ENCODE measurements at places on chromosomes 11 and 22.
A peak's percentile ranks its signal among the peaks of the same experiment; 100 is the strongest.

DNA sequence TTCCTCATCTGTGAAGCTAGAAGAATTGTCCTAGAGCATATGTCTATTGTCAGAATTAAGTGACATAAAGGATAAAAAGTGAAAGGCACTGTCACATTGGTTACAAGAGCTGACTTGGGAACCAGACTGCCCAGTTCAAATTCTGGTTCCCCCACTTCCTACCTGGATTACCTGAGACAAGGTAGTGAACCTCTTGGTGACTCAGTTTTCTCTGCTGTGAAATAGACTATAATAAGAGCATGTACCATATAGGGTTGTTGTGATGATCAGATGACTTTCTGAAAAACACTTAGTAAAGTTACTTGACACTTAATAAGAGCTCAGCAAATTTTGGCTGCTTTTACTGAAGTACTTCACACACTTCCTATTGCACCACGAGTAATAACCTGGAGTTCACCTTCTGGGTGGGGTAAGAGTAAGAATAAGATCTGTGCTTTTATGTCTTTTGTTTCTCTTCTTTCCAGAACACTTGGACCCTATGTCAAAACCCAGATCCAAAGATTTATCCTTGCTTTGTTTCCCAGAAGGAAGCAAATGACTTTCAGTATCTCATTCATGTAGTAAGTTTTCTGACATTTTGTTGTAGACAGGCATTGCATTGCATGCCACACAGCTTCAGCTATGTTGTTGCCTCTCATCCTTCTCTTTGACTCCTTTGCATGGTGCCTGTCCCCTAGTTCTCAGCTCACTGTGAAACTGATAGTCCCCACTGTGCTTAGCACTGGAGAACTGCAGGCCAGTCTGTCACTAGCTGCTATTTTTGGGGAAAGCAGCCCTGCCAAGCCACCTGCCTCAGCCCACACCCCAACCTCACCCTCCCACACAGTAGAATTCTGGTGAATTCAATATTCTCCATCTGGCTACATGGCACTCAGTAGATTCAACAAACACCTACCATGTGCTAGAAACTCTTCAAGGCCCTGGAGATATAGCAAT lies 121.8 kb upstream of the POU2AF2 start:
- no peak for DNase-seq

DNA sequence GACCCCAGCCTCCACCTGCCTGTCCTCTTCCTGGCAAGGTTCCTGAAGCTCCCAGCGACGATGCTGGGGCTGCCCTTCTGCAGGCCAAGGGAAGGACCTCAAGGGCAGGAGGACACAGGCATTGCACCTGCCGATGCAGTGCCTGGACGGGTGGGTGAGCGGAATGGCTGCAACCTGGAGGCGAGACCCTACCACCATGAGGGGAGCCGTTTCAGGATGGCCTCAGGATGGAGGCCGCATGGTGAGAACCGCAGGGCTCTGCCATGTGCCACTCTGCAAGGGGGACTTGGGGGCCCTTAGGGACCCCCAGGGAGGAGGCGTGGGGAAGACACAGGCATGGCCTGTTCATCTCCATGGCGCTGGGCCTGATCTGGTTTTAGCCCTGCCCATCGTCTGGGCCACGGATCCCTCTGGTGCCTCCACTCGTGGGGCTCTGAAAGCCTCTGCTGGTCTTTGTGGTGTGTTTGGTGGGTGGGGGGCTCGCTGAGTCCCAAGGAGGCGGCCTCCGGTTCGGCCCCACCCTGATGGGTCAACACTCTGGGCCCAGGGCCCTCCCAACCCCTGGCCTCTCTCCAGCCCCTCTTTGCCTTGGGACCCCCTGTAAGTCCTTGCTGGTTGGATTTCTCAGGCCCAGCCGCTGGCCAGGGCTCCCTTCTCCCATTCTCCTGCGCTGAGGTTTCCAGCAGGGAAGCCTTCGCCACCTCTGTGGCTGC lies 1.3 kb upstream of the LSP1 start:
- DNase-seq: no peak

GRCh38 chr11:110621826-110622225 lies 90.4 kb downstream of the ARHGAP20 start:
- DNase-seq: no peak

DNA sequence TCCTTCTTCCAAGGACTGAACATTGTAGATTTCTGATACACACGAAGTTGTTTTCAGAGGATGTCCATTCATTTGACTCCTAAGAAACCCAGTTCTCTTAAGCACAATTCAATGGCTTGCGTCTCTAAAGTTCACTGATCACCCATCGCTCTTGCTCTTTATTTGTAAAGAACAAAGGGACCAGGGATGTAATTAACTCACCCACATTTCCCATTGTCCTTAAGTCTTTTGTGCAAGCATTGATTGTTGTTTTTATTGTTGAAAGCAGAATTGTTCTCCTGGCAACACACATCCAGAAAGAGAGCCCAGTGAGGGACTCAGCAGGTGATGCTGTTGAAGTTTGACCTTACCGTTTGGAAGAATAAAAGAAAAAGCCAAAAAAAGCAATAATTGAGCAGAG lies 59.2 kb downstream of the SPON1 start:
- DNase-seq: no peak

DNA sequence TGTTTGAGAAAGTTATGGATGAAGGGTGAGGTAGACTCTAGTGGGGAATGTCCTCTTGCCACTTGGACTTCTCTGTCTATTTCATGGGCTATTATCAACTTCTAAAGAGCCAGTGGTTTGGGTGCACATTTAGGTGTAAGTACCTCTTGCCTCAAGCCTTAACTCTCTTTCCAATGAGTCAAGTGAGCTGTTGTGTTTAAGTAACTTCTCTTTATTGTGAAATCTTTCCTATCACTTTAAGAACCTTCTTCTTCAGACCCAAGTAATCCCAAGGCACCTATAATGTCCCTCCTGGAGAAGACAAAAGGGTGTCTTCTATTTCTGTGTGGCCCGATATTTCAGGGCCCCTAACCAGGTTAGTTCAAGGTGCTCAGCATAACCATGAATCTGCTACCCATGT lies 90.5 kb upstream of the VPREB1 start:
- no peak for DNase-seq

DNA sequence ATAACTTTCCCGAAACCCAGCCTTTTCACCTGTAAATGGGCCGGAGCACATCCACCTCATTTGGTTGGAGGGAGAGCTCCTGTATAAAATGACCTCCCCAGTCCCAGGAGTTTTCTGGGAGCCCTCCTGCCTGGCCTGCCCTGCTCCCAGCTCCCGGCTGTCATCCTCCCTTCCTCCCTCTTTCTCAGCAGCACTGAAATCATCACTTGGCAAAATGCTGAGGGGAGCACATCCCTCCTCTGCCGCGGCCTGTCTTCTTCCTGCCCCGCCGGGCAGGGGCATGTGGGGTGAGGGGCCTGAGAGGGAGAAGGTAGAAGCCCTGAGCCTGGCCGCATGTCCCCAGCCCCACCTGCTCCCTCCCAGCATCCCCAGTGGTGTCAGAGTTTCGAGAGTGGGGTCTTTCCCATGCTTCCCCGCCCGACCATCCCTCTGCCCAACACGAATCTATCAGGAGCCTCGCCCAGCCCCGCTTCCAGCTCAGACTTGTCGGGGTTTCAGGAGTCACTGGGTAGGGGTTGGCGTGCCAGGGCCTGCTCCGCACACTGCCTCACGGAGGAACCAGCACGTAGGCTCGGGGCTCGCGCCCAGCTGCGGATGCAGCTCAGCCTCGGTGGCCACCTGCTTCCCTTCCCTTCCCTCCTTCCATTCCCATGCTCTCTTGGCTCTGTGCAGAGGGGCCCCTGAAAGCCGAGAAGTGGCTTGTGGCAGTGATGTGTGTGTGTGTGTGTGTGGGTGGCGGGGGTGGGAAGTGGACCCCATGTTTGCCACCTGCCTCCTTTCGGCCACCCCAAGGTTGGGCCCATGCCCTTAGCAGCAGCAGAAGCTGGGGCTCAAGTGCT lies 37.1 kb downstream of the NECTIN1 start:
- DNase-seq: no peak

- DNase-seq: no peak
Measured at GRCh38 chr11:78187366-78188285, 800 bp downstream of the KCTD21 start.

DNA sequence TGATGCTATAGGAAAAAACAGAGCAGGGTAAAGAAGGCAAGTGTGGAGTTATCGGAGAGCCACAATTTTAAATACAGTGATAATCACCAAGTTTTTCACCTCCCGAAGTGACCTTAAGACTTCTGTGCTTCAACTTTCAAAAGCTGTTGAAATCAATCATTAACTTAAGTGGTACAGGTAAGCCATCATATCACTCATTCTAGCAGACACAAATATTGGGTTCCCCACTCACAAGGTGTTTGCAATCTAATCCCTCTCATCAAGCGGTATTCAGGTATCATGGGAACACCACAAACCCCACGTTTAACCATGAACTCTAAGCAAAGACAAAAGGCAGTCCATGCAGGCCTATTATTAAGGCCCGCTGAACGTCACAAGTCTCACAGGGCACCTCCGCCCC lies 26.8 kb downstream of the LARGE1 start:
- no peak for DNase-seq

- peak; percentile 16 for DNase-seq
Measured at GRCh38 chr11:45982656-45983470, 60.4 kb downstream of the LARGE2 start.

DNA sequence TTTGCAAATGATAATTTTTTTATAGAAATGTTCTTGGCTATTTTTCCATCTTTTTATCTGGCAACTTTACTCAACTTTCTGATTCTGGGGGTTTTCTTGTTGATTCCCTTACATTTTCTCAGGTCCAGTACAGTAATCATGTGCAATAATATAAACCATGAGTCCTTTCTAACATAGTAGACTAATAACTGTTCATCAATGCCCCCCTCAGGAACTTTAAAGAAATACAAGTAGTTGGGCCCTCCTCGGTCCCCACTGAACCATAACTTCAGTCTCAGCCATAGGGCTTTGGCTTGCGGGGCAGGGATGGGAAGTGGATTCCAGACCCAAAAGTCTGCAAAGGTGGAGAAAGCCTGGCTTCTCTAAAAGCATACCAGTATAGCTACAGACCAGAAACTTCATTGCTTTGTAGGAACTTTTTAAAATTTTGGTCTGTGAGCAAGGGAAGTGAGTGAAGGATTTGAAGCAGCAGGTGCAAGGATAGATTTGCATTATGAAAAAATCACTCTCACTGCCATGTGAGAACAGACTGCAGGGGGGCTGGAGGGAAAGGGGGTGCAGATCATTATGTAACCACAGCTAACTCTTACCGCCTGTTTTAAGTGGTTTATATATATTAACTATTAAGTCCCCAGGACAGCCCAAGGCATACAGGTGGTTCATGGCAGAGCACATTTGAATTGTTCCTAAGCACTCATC lies 10.4 kb upstream of the TUB start:
- no peak for DNase-seq

- no peak for DNase-seq
Measured at GRCh38 chr11:61629082-61629833, 48.4 kb upstream of the SYT7 start.

DNA sequence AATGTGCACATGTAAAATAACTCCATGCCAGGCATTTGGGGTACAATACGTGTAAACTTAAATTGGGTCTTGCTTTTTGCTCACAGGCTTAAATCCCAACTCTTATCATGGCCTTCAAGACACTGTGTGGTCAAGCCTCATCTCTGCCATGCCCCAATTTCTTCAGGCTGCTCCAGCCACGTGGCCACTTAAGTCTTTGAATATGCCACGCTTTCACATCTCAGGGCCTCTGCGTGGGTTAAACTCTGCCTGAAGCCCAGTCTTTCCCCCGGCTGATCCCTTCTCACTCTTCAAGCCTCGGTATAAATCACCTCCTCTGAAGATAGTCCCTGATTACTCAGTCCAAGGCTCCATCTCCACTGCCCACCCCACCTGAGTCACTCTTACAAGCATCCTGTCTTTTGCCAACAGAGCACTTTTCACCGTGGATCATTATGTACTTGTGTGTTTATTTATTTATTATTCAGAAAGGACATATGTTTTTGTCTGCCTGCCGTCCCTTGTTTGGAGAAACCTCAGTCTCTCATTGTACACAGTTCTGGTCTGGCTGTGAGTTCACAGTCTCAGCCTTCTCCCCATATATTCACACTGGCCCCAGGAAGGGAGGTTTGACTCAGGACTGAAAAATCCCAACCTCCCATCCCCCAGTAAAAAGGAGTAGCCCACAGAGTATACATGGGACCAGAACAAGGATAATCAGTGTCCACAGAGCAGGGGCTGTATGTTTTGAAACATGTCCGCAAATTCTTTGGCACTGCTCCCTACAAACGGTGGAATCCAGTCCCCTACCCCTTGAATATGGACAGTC lies 344.7 kb downstream of the MN1 start:
- no peak for DNase-seq

GRCh38 chr22:33542153-33542552 lies 378.1 kb downstream of the LARGE1 start:
- no peak for DNase-seq

DNA sequence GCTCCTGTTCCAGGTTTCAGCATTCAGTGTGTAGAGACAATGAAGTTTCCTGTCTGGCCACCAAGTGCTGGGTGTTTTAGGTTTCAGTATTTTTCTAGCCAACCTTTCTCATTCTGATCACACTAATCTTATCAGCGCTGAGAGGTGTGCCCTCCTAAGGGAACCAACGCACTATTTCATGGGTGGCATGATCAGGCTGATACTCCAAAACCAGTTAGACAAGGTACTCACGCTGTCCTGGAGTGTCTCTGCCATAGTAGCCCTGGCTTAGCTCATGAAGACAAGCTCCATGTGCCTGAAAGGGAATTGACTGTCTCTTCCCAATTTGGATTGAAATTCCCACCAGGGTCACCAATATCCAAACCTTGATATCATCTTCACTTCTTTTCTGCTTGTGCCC lies 8.0 kb upstream of the RAB38 start:
- DNase-seq: no peak

GRCh38 chr22:25566186-25566897 lies 1.9 kb downstream of the GRK3 start:
- no peak for DNase-seq

- DNase-seq: no peak
Measured at GRCh38 chr11:34630544-34630943, 9.7 kb downstream of the EHF start.

- DNase-seq: no peak
Measured at GRCh38 chr11:59671471-59671870, 2.6 kb upstream of the PATL1 start.

GRCh38 chr22:29313576-29314466 lies 1.7 kb downstream of the RASL10A start:
- DNase-seq: no peak

DNA sequence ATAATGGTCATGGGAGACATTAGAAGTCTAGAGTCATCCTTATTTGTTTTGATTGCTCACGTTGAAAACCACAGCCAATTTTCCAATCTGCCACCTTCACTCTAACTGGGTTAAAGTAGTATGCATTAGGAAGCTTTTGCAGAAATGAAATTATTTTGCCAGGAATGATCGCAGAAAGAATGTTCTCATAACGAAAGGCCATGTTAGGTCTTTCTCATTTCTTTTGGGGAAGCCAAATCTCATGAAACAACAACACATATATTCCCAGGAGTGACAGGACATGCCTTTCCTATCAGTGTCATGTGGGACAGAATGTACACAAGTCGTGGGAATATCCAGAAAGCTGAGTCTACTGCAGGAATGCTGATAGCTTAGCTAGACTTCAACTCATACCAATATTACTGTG lies 386.3 kb downstream of the AASDHPPT start:
- DNase-seq: no peak

GRCh38 chr22:35307892-35308291 lies 8.2 kb downstream of the TOM1 start:
- no peak for DNase-seq

GRCh38 chr11:44989831-44990566 lies 39.3 kb upstream of the TP53I11 start:
- no peak for DNase-seq
